ENCODE measurements at places on chromosomes 5 and 9.

DNA sequence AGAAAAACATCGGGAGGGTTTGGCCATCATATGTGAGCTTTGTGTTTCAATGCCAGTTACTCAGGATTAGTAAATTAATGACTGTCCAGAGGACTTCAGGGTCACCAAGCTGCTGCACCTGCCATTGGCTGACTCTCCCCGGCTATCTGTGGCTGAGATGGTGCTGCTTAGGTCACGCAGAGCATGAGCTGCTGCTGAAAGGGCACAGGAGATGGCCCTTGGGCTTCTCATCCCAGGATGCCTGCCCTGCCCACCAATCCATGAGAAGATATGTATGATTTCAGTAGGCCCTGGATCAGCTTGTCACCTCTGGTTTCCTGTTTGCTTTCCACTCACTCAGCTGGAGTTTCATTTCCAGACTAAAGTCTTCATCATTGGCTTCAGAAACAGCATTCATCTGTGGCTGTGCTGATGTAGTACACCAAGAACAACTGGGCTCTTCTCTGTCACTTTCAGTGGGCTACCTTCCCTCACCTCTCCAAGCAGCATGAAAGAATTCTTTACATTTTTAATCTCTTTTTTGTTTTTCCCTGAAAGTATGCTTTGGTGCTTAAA is 2.4 kb upstream of the CATSPER3 start:
- DNase-seq = no peak

DNA sequence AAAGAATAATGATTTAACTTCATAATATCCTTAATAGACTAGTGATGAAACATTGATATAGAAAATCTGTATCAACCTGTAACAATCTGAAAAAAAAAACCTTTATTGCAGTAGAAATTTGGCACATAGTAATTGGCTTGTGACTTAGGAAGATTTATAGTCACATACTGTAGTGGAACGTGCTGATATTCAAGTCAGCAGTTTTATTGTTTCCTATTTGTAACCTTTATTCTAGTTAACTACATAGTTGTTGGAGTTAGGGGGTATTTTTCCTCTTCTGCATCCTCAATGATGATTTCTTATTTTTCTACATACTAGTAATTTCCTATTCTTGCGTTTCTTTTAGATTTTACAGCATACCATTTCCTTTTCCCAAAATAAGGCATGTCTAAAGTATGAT is 14.5 kb upstream of the LRRC70 start:
- no peak for DNase-seq

GRCh38 chr5:172902497-172903472 is 56.4 kb upstream of the RPL26L1 start:
- DNase-seq = peak; percentile 74

GRCh38 chr9:109880276-109881169 is 100.5 kb downstream of the PALM2AKAP2 start:
- peak; percentile 22 for DNase-seq

GRCh38 chr9:71003346-71003745 is 118.1 kb downstream of the TRPM3 start:
- DNase-seq = no peak

- DNase-seq = peak; percentile 86
Measured at GRCh38 chr5:177607452-177608192, 7.7 kb downstream of the B4GALT7 start.

- no peak for DNase-seq
Measured at GRCh38 chr5:33891788-33892619, at the start of gene ADAMTS12. Gene ADAMTS12, minus strand, starts transcription at chr5:33891990. Its CDS starts 134 bp downstream, at chr5:33891856.

DNA sequence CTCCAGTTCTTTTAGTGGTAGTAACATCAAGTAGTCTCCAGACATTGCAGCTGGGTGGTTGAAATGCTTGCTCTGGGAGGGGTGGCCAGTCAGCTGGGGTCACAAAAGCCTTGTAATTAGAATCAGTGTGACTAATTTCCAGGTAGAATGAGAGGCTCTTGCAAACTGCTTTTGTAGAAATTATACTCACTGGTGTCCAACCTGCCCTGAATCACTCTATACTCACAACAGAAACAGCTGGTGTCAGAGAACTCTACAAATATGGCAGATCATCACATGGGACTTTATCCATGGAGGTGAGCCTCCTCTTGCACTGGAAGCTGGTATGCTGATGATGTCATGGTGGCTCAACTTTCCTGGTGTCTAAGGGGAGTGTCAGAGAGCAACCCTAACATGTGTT is 71.3 kb downstream of the SH3TC2 start:
- DNase-seq = no peak

GRCh38 chr9:4490705-4491625 is 697 bp downstream of the SLC1A1 start:
- peak; percentile 32 for DNase-seq

DNA sequence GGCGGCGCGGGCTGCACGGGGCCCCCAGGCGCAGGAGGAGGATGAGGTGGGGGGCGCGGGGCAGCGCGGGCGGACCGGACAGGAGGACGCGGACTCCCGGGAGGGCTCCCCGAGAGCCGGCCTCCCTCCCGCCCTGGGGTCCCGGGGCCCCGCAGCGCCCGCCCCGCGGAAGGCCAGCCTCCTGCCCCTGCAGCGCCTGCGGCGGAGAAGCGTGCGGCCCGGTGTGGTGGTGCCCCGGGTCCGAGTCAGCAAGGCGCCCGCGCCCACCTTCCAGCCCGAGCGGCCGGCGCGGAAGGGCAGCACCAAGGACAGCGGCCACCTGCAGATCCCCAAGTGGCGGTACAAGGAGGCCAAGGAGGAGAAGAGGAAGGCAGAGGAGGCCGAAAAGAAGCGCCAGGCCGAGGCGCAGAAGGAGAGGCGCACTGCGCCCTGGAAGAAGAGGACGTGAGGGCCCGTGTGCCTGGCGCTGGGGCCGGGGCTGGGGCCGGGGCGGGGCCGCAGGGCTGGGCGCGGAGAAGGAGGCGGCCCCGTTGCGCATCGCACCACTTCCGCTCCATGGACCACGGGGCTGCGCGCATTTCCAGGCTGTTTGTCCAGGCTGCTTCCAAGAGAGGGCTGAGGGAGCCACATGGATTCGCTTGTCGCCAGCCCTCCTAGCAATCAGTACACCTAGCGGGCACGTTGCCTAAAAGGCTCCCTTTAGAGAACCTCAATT is 86.0 kb downstream of the ANKRD33B start:
- DNase-seq = no peak

GRCh38 chr5:64977779-64978178 is 209.0 kb downstream of the CWC27 start:
- DNase-seq = no peak

GRCh38 chr9:127419348-127419747 is 4.8 kb upstream of the ZNF79 start:
- DNase-seq = no peak

GRCh38 chr5:52804981-52805380 is 17.3 kb downstream of the ITGA1 start:
- DNase-seq = no peak
